ENCODE measurements at places on chromosomes 12 and 14.

DNA sequence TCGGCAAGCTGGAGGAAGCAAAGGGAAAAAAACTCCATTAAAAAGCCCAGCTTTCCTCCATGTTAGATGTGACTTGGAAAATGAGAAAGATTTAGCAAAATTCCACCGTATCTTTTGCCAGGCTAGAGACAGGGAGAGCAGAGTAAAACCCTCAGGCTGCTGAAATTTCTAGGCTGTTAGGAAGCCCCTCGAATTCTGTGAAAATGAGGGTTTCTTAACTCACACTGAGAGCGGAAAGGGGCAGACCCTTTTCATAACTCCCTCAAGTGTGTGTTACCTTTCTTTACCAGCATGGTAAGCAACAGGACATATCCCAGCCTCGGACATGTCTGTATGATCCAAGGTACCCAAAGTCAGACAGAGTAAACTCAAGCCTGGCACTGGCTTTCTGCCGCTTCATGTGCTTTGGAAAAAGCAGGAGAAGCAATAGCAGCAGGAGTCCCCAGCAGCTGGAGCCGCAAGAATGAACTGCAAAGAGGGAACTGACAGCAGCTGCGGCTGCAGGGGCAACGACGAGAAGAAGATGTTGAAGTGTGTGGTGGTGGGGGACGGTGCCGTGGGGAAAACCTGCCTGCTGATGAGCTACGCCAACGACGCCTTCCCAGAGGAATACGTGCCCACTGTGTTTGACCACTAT lies at the start of gene RHOJ:
Gene RHOJ, plus strand, starts transcription at position 37 of the 637 bp plus-strand sequence. Its CDS starts 427 bp downstream, at position 464.
- DNase-seq: no peak

GRCh38 chr12:116650062-116650461 lies 87.8 kb downstream of the SPRING1 start:
- DNase-seq: no peak

- no peak for DNase-seq
These were observed 753 bp upstream of the DLGAP5 start for GRCh38 chr14:55192054-55192621.

DNA sequence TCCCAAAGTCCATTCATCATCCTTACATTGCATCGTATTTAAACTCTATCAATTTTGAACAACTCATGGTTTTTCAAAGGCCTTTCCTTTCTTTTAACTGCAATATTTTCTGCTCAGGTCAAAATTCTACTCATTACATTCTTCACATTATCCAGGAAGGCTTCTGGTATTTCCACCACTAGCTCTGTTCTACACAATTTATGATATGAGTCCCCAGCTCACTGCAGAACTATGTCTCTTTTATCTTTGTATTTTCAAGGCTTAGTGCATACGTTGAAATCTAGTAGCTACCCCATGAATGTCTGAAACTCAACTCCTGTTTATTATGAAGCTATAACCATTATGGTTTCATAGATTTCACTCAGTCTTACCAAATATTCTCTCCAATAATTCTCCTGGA lies 282.9 kb downstream of the DUSP6 start:
- DNase-seq: no peak

DNA sequence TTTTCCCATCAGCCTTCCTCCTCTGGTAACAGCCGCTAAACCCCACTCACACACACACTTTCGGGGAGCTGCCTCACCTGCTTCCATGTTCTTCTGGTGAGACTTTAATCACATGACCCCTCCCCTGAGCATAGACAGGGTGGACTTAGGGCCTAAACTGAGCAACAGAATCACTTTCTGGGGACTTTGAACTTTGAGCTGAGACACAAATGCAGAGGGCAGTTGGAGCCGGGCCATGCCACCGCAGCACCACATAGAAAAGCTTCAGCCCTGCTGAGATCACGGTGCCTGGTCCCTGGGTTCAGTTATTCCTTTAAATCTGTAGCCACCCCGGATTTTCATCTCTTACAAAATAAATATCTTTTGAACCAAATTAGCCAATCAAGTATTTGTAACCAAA lies 18.4 kb upstream of the MAP3K9 start:
- DNase-seq: no peak

- no peak for DNase-seq
These were observed 39.2 kb downstream of the ZFP36L1 start for GRCh38 chr14:68753690-68754089.

DNA sequence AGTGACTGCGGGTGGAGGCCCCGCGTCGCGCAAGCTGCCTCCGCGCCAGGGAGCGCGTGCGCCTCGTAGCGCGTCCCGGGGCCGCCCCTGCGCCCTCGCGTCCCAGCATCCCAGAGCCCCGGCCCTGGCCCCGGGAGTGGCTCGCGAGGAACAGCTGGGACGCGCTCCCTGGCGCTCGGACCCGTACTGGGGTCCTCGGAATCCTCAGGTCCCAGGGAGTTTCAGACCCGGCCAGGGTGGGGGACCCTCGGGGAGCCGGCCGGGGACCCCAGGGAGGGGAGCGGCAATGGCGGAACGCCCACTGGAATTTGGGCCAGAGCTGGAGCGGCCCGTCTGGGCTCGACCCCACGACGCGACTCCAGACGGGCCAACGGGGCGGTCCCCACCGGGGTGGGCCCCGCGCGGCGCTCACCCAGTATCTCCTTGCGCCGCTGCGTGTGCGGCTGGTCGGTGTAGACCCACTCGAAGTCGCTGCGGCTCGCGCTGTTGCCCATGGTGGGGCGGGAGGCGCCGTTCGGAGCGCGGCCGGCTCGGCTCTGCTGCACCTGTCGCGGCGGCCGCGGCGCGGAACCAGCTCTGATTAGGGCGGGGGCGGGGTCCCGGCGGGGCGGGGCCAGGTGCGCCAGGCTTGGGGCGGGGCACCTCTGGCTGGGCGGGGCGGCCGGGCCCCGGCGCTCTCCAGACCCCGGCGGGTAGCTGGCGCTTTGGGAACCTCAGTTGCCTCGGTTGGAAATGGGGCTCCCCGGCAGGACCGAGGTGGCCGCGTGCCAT lies at the start of gene DEGS2:
Gene DEGS2, minus strand, starts transcription at position 552 of the 771 bp plus-strand sequence. Its CDS starts 58 bp downstream, at position 494.
- DNase-seq: peak; percentile 53

DNA sequence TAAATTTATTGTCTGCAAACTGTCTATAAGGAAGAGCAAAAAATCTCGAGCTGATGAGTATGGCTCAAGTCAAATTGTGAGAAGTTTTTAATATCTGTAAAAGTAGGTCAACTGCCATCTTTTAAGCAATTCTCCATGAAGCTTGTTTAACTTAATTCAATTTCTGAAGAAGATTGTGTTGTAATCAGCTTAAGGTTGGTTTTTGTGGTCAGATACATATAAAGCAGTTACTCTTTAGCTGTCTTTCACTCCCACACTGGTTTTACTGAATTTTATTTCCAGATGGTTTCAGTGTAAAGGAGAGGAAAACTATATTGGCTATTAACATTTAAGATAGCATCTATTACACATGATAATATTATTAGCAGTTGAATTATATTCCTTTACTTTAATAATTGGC lies 1165.1 kb downstream of the SLC16A7 start:
- DNase-seq: no peak

GRCh38 chr14:55707365-55707804 lies 127.4 kb downstream of the KTN1 start:
- no peak for DNase-seq

DNA sequence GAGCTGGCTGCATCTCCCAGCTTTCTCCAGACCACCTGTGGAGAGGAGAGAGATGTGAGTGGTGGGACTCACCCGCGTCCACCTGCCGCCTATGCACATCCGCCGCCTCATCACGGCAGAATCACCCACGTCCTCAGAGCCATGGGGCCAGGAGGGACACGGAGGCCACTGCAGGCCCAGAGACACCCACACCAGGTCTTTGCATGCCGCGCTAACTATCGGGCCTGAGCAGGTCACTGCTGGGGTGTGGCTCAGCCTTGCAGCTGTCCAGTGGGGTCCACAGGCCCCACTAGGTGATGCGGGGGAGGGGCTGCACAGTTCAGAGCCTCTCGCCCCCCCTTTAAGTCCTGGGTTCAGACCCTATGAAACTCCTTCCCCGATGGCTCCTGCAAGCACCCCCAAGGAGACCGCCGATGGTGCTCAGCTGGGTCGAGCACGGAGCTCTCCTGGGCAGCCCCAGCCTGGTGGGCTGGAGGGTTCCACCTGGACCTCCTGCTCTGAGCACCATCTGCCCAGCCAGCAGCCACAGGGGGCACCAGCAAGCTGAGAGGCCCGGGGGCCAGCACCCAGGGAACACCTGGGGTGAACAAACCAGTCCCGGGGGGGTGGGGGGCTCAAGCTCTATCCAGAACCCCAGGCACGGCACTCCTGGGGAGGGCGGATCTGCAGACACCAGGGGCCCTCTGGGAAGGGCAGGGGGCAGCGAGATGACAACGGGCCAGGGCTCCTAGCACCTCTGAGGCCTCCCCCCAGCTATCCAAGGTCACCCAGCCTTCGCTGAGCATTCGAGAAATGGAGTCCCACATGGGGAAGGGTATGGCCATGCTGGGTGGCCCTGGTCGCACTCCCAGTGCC lies 34.3 kb downstream of the CCNK start:
- no peak for DNase-seq

DNA sequence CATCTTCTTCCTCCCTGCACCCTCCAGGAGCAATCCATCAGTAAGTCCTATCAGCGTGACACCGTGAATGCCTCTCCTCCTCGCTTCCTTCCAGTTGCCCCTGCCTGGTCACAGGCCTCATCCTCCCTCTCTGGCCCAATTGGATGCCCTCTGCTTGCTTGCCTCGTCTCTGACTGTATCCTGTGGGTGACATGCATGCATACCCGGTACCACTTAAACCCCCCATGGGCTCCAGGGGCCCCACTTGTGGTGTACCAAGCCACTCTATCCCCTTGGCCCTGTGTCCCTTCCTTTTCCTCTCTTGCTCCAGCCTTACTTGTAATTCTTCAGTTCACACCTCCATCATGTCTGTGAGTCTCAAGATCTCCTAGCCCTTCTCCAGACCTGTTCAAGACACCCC lies 106.0 kb upstream of the RTL1 start:
- no peak for DNase-seq

GRCh38 chr12:83514372-83514771 lies 827.7 kb downstream of the TMTC2 start:
- no peak for DNase-seq

DNA sequence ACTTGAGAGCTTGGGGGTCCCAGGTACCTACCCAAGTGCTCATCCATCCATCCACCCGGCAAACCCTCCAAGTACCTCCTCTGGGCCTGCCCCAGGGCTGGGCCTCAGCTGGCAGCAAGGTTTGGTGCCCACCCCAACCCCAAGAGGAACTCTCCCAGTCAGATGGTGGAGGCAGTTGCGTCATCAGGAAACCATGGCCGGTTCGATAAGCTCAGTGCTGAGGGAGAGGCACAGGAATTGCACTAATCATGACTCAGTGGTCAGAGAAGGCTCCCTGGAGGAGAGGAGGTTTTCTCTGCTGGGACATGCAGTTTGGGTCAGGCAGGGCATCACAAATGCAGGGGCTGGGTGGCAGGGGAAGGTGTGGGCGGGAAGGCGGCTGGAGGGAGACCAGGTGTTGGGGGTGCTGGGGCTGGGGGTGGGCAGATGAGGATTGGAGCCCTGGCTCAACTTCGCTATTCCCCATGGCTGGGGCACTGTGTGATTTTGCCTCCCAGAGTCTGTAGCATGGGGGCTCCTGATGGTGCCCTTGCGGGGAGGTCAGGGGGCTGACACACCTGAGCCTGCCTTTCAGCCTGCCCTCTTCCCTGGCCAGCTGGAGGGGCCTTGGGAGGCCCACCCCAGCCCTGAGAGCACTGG lies 32.2 kb downstream of the SH2B3 start:
- no peak for DNase-seq

- DNase-seq: no peak
These were observed 381.7 kb upstream of the CCDC196 start for GRCh38 chr14:66104486-66104885.

- DNase-seq: no peak
These were observed 27.2 kb downstream of the TSPAN8 start for GRCh38 chr12:71130521-71131069.

DNA sequence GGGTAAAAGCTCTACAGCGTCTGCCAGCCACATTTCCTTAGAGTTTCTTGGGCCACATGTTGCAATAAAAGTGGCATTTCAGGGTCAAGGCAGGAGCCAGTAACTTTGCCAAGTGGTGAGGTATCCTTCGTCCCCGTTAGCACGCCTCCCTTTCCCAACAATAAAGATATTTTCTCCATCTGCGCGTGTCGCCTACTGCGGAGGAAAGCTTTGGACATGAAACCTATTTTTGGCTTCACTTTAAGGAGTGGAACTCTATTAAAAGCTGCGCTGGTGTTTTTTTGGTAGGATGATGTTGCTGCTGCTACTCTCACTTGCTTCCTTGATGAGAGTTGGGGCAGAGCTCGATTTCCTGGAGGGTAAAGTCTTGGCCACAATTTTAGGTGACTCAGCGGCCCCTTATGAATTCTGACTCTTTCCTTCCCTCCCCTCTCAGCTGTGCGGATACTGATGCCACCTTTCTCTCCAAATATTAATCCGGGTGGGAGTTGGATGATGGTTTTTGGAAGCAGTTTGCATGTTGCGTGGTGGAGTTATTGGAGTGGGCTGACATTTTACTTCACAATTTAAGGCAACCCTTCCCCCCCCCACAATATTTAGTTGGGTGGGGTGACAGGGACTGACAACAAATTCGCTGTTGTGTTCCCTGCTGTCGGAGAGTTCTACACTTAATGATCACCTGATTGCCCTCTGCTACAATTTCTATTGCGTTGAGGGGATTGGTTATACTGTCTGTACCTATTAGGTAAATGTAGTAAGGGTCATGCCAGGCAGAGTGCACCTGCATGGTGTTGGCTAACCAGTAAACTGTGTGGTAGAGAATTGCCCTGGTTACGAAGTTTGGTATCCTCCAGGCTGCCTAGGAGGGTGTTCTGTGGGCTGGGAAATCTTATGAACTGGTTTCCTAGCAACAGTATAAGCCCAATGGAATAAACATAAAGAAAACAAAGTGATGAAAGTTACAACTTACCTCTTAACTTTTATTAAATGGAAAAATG lies 1.1 kb downstream of the CCDC91 start:
- no peak for DNase-seq

- no peak for DNase-seq
These were observed 132.1 kb downstream of the ANKS1B start for GRCh38 chr12:99852666-99853065.

- no peak for DNase-seq
These were observed 17.0 kb downstream of the ERC1 start for GRCh38 chr12:1007994-1008393.

GRCh38 chr12:104852102-104852501 lies 106.0 kb downstream of the SLC41A2 start:
- no peak for DNase-seq

- DNase-seq: no peak
These were observed 210.6 kb upstream of the HMGA2 start for GRCh38 chr12:65613692-65614091.

GRCh38 chr14:103132381-103133209 lies 9.3 kb downstream of the TNFAIP2 start:
- no peak for DNase-seq

DNA sequence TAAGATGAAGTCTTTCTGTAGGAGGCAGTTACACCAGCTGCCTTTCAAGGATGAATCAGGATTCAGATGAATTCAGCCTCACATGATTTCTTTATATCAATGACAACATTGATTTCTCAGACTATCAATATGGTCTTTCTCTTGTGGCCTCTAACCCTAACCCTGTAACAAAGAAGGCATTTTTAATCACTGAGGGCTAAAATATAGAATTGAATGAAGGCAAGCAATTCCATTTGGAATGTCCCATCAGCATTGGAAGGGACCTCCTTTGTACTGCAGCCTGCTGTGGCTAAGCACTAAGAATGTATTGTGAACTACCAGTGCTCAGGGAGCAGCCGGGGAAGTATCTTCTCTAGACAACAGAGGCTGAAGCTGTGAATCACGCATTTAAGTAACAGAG lies 90.6 kb upstream of the FRMD6 start:
- DNase-seq: no peak

GRCh38 chr12:117968151-117968789 lies 520 bp downstream of the KSR2 start:
- DNase-seq: no peak

Data from stimulated activated CD4-positive, alpha-beta T cell treated with anti-CD3 and anti-CD28 coated beads, TNF-alpha, amount 100 ng/mL, for 1 hour (primary cell).